ENCODE measurements at places on chromosomes 3 and 15.

- DNase-seq: peak; percentile 83
Observed at GRCh38 chr15:58521293-58521991, 89.7 kb downstream of the LIPC start.

- no peak for DNase-seq
Observed at GRCh38 chr15:79629687-79630086, 197.6 kb downstream of the MINAR1 start.

GRCh38 chr3:165797551-165797950, 39.7 kb downstream of the BCHE start:
- DNase-seq: no peak

- DNase-seq: no peak
Observed at GRCh38 chr15:35394416-35394815, 151.5 kb downstream of the DPH6 start.

- no peak for DNase-seq
Observed at GRCh38 chr15:33612721-33613304, 302.0 kb downstream of the RYR3 start.

DNA sequence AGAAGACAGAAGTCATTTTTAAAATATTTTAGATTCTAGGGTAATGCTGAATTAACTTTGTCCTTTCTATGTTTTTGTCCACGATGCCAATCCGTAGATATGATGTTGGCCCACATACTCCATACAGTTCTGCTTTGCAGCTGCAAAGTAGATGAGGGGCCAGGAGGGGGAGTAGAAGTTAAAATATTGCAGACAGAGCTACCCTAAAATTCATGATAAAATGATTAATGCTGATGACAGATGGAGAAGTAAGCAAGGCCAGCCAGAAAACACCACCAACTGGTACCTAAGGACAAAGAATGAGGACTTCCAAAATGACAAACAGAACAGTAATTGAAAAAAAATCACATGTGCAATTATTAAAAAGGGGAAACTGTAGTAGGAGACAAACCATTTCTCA, 756.6 kb upstream of the ARPP21 start:
- DNase-seq: peak; percentile 8
